Right atrium auricular region (tissue), 2 donors: ENCODE measurements at places on chromosomes 7 and 10. TPM values are rescaled to one million over a fixed set of nuclear protein-coding genes. Genes with fewer than 3 reads are reported as not detected.

GRCh38 chr10:79299397-79300241, 47.6 kb upstream of the PPIF start:
- DNase-seq: peak; percentile 73

- DNase-seq: no peak
Measured at GRCh38 chr10:92479547-92479946, 94.3 kb downstream of the IDE start.

Gene TMEM225B
- total RNA-seq: not detected

Gene PAPOLB
- total RNA-seq: 0.11 TPM

DNA sequence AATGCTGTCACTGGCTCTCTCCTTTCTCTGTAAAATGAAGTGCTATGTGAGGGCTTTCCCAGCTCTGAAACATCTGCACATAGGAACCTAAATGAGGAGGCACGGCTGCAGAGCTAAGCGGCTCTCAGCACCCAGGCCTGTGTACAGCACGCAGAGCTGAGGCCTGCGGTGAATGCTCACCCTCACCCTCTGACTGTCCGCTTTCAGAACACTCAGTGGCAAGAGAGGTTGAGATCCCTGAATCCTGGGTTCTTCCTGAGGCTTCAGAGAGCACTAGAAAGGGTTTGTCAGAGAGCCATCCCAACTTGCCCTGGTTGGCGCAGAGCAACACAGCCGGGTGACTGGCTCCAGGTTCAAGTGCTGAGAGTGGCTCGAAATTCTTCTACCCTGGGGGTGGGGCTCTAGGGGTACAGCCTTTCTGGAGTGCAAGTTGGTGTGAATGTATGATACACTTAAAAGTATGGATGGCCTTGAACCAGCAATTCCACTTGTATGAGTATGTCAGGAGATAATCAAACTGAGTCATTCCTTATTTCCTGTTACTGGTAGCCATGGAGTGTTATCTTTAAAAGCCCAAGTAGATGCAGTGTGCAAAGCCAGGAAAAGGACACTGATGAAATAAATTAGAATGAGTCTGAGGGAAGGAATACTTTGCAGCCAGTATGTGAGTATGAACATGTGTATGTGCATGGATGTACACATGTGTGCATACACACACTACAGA, 1.7 kb upstream of the CCDC201 start:
- DNase-seq: peak; percentile 7

DNA sequence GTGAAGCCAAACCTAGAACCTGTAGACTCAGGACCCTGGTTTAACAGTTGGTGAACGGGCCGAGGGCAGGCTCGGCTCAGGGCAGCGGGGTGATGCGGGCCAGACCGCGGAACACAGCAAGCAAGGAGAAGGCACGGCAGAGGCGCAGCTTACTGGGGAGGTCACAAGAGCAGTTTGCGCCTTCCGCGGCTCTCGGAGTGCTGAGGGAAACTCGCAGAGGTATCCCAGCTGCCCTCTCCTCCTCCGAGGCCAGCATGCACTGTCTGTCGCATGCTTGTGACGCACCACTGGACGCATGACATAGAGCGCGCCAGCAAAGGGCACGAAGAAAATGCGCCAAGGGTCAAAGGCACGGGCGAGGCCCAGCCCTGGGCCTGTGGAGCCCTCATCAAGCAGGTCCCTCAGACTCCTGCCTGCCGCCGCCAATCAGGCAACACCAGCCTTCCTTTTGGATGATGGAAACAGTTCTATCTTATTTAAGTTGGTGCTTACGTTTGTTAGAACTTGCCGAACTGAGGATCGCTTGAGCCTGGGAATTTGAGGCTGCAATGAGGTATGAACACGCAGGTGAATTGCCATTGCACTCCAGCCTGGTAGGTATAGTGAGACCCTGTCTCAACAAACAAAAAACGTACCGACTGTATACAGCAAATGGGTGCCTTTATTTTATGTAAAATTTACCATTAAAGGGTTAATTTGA, 574.3 kb upstream of the GHITM start:
- DNase-seq: no peak

Gene CAMK1D
- total RNA-seq: 27.2 TPM

Gene TRDMT1
- total RNA-seq: 3.8 TPM

GRCh38 chr7:23026164-23026563, 12.2 kb upstream of the HYCC1 start:
- DNase-seq: no peak

Gene RAMP3
- 62.0 TPM for total RNA-seq

Gene GHRHR
- total RNA-seq: not detected

Gene TMEM213
- not detected for total RNA-seq
